Fibroblast of the aortic adventitia (primary cell): ENCODE measurements at places on chromosomes 12 and 14.

- DNase-seq = no peak
These were observed 725.9 kb upstream of the MDGA2 start for GRCh38 chr14:48401321-48401720.

DNA sequence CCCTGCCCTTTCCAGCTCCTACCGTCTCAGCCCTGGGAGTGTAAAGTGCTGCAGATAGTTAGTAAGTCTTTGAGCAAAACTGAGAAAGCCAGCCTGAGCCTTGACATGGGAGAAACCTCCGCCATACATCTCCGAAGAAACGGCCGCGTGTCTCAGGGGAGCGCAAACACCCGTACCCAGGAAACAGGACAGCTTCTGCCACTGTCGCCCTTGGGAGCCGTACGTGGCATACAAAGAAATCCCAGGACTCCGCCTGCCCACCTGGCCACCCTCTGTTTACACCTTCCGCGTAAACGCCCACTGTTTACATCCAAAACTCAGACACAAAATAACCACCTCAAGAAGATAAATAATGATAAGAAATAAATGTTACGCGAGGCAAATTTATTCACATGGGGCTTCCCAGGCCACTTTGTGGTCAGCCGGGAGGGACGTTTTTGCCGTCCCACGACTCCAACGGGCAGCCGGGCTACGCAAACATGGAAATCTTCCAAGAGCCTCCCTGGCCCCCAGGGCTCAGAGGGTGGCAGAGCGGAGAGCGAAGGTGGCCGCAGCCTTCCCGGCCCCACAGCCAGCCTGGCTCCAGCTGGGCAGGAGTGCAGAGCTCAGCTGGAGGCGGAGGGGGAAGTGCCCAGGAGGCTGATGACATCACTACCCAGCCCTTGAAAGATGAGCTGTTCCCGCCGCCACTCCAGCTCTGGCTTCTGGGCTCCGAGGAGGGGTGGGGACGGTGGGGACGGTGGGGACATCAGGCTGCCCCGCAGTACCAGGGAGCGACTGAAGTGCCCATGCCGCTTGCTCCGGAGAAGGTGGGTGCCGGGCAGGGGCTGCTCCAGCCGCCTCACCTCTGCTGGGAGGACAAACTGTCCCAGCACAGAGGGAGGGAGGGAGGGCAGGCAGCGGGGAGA lies at the start of gene BDKRB2:
TSS of gene BDKRB2 (plus strand) at position 689 of the 908 bp plus-strand sequence. CDS start 32,269 bp downstream, outside the sequence.
- DNase-seq = peak; percentile 78

DNA sequence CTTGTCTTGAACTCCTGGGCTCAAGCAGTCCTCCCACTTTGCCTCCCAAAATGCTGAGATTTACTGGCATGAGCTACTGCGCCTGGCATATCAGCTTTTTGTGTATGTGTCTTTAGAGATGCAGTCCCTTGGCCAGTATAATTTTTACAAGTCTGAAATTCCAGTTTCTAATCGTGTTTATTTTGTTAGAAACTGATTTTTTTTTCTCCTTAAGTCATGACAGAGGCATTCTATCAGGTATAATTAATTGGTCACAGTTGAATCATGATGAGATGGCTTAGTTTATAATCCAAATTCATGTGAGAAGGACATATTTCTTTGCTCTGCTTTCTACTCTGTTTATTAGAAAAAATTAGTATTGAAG lies 98.9 kb downstream of the PCNX1 start:
- no peak for DNase-seq

- no peak for DNase-seq
These were observed 904 bp upstream of the PAPOLA start for GRCh38 chr14:96501217-96501739.

GRCh38 chr12:31528095-31528494 lies 62.8 kb downstream of the DENND5B start:
- no peak for DNase-seq

DNA sequence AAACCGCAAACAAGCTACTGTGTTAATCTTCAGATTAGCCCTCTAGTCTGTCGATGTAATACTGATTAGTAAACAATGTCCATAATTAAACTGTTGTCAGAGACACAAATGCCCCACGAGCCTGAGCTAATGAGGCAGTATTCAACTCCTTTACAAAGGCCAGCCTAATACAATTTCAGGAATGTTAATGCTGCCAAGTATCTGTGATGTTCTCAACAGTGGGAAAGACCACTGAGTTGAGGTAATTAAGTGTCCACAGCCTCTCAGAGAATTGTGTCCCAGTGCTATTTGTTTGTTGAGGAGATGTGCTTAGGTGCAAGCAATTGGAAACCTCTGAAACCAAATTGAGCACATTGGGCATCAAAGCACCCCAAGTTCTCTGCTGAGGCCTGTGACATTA lies 139.4 kb upstream of the CDKN3 start:
- no peak for DNase-seq

GRCh38 chr12:27026257-27026656 lies 3.9 kb downstream of the MED21 start:
- no peak for DNase-seq

DNA sequence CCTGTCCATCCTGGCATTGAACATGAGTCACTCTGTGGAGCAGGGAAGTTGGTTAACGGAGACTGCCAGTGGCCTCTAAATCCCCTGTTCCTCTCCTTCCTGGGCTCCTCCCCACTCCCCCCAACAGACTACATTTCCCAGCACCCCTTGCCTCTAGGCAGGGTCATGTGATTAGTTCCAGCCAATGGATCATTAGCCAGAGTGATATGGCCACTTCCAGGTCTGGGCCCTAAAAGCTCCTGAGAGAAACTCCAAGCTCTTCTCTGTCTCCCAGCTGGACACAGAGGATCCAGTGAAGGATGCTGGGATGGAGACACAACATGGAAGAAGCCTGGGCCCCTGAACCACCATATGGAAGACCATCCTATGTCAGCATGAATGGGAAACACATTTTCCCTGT lies 54.4 kb upstream of the RFLNA start:
- DNase-seq = no peak

GRCh38 chr14:32728976-32729375 lies 209.7 kb upstream of the NPAS3 start:
- no peak for DNase-seq

DNA sequence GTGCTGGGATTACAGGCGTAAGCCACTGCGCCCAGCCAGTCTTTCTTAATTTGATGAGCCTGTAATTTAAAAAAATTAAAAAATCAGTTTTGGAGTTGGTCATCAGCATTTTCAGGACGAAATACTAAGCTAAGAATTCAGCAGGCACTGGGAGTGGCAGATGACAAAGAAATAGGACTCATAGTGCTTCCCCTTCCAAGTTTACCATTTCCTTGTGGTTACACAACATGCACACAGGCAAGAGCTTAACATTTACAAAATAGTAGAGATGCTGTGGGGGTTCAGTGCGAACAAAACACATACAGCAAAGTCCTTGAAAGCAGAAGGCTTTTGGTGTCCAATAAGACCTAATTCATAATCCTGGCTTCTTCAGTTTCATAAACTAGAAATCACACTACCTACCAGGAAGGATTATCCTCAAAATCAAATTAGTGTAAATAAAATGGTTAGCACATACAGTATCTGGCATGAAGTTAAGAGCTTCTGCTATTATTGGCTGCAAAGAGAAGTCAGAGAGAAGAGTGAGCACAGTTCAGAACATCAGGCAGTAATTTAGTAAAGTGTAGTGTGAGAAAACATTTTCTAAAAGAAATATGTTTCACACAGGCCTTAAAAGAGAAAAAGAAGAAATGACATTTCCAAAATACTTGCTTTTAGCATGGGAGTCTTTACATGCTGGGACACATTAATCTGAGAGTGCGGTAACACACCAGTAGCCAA lies 22.2 kb upstream of the KIF21A start:
- DNase-seq = no peak

DNA sequence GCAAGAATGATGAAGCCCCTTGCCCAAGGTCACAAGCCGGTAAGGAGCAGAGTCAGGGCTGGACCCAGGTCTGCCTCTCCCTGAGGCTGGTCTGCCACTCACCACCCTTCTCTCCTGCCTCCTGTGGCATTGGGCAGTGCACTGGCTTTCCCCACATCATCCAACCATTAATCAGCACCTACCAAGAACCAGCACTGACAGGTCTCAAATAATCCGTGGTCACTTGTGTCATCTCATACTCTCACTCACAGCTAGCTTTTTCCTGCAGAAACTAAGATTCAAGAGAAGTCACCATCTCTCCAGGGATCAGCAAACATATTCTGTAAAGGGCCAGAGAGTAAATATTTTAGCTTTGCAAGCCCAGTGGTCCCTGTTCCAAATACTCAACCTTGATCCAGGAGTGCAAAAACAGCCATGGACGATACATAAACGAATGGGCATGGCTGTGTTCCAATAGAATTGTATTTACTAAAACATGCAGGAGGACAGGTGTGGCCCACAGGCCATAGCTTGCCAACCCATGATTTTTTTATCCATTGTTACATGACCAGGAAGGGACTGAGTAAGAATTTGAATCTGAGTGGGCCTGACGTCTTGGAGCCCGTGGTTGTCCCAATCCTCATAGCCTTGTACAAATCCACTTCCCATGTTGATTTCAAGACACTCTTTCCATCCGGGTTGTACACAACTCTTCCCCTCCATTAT lies 374.2 kb downstream of the BCL11B start:
- DNase-seq = no peak

- DNase-seq = no peak
These were observed 64.3 kb downstream of the ZFP36L1 start for GRCh38 chr14:68728342-68729106.

- no peak for DNase-seq
These were observed 411.8 kb downstream of the NPAS3 start for GRCh38 chr14:33350366-33350990.

DNA sequence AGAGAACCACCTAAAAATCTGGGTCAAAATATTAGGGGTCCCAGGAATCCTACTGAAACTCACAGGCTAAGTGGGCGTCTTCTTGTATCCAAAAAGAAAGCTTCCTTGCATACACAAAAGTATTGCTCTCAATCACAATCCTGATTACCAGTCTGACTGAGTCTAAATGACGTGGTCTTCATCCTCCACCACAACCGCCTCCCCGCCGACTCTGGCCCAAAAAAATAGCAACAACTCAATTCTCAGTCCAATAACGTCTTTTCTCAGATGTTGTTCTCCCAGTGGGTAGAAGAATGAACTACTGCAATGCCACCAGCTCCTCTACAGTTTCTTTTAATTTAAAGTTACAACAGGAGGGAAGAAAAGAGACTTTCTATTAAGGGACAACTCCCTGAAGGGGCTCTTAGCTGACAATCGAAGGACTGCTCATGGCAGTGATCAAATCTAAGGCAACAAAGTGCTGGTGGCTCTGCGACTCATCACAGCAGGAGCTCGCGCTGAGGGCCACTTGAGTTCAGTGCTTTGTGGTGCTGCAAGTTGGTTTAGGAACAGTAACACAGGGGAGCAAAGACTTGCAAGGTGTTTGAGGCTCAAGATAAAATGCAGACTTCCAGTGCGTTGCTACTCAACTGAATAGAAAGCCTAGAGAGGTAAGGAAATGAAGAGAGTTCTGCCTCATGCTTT lies 394.1 kb downstream of the BCAT1 start:
- DNase-seq = no peak

- peak; percentile 39 for DNase-seq
These were observed 5.9 kb downstream of the LAG3 start for GRCh38 chr12:6778217-6778573.

GRCh38 chr12:103827911-103828391 lies 13.1 kb downstream of the NT5DC3 start:
- DNase-seq = no peak

DNA sequence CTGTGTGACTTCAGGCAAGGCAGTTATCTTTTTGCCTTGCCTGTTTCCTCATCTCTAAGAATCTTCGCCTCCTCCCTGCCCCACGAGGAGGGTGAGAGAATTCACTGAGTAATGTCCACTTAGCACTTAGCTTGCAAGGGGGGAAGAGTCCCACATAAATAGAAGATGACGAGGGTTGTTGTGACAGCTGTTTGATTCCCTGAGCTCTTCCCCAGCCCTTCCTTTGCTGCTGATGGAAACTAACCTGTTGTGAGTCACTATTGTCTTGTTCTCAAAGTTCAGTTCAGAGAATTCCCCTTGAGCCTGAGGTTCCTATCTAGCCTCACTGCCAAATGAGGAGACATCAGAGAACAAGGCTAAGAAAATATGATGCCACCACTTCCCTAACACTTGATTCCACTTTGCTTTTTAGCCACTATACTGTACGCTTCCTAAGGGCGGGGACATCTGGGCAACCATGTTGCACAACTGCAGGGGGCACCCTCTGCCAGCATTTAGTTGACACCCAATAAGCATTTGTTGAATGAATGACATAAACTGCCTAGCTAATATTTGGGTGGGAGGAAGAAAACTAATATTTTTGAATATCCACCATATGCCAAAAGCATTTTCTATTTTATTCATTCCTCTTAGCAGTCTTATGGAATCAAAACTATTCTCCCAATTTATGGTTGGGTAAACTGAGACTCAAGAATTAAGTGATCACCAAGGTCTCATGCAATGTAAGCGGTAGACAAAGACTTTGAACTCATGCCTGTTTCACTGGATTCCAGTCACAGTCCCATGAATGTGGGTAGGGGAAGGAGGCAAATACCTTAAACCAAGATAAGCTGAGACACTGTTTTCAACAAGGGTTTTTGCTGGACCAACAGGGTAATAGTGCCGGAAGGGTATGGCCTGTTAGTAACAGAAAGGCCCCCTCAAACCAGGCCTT lies 77.6 kb downstream of the ZFP36L1 start:
- no peak for DNase-seq

DNA sequence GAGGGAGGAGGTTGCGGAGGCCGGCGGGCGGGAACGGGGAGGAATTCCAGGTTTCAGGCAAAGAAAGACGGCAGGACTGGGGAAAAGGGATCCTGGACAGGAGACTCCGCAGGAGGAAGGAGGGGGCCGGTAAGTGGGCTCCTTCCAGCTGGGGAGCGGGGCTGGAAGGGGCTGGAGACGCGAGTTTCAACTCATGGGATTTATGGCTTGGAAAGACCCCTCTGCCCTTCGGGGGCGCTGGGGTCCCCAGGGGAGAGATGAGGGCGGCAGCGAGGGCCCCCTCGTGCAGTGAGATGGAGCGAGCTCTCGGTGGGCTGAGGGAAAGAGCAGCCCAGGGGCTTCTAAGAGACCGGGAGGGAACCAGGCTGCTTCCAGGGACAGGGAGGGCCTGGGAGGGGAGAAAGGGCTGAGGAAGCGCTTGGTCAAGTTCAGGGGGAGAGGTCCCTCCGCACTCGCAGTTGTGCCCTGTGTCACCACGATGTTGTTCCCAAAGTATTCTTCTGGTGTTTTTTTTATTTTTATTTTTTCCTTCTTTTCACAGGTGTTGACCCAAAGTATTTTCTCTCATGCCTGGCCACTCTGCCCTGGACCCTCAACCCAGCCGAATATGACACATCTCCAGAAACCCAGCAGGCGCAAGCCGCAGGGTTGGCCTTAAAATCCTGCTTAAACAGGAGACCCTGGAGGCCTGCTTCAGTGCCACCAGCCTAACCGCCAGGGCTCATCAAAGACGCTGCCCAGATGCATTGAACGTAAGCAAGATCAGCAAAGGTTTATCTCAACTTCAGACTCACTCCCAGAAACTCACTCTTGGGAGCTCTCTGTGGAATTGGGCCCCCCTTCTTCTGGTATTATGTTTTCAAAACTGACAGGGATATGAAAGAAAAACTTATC lies 16.1 kb downstream of the TNFAIP2 start:
- no peak for DNase-seq

DNA sequence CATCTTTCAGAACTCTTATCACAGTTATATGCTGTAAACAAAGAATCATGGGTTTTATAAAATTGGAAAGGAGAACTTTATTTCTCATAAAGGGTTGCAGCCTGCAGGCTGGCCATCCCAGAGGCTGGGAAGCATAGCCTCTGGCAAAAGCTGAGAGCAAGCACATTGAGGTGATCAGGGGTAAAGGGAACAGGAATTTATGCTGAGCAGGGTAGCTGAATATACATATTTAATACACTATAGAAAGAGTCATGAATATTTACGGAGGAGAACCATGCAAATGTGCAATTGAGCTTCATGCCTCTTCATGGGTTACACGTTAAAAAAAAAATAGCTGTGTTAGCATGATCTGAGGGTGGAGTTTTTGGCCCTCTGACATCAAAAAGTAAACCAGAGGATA lies 653.3 kb downstream of the NRXN3 start:
- DNase-seq = no peak
